ENCODE measurements at places on chromosomes 5 and 9.

GRCh38 chr9:126248680-126249079 lies 77.9 kb upstream of the MVB12B start:
- peak; percentile 95 for DNase-seq

GRCh38 chr9:108662091-108662875 lies 193.5 kb downstream of the ACTL7B start:
- peak; percentile 19 for DNase-seq

DNA sequence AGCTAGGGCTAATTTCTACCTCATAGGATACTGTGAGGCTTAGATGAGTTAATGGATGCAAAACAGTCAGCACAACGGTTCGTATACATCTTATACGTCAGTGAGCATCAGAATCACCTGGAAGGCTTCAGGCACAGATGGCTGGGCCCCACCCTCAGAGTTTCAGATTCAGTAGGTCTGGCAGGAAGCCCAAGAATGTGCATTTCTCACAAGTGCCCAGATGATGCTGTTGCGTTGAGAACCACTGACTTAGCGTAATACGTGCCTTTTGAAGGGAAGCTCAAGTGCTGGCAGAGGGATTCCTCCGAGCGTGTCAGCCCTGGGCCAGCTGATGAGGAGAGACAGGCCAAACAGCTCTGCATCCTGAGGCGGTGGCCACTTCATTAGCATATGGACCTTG lies 117.1 kb upstream of the WWC1 start:
- DNase-seq: no peak

GRCh38 chr5:34598177-34598794 lies 57.8 kb upstream of the RAI14 start:
- peak; percentile 89 for DNase-seq

DNA sequence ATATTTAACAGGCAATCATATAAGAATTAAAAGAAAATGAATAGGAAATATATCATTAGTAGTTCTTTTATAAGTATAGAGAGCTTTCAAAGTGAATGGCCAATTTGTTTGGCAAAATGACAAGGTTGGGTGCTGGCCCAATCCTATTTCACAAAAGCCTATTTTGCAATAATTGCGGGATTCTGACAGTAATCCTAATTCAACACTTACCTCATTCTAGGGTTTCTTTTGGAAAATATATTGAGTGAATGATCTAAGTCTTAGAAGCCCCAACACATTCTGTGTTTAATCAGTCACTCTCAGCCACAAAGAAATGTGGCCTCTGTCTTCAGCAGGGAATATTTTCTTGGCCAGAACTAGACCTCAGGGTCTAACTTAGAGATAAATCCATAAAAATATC lies 835.9 kb upstream of the ZNF608 start:
- peak; percentile 85 for DNase-seq

DNA sequence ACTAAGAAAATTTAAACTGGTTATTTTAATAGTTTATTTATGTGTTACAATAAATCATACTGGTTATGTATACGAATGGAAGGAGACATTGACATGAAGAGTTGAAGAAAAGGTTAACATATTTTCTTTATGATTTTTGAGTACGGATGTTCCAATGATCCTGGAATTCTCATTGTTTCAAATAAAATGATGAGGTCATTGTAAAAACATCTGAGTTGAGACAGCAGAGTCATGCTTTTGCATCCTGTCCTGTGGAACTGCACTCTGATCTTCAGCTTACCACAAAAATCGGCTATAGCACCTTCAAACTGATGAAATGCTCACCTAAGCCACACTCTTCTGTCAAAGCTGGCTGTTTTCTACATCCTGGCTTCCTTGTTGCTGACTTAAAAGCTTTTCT lies 67.8 kb downstream of the PTCD2 start:
- DNase-seq: peak; percentile 95

- DNase-seq: no peak
Observed at GRCh38 chr9:134444038-134444315, 117.7 kb downstream of the RXRA start.

- DNase-seq: no peak
Observed at GRCh38 chr9:818958-819357, 22.5 kb upstream of the DMRT1 start.

DNA sequence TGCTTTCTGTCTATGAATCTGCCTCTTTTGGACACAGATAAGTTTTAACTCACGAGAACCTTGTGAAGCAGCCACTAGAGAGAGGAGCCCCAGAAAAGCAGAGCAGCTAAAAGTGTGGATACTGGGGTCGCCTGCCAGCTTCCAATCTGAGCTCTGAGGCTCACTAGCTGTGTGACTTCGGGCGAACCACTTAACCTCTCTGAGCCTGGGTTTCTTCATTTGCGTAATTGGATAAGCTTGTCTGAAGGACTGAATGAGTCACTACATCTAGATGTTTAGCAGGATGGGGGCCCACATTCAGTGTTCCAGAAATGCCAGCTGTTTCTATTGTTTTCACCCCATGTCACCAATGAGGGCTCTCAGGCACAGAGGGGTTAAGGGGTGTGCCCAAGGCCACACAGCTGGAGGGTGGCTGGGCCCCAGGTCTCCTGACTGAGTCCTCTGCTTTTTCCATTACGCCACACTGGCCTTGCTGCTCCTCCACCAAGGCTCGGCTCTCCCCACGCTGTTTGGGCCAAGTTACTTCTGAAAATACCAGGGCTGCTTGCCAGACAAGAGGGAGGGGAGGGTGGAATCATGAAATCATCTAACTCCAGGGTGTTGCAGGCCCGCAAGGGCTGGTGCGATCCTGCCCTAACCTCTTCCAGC lies 36.2 kb downstream of the SH3PXD2B start:
- DNase-seq: peak; percentile 100

GRCh38 chr9:88258024-88258423 lies 119.7 kb upstream of the SPATA31C2 start:
- DNase-seq: peak; percentile 80

All from cardiac fibroblast (primary cell).